ENCODE measurements at places on chromosomes 12 and 14.

DNA sequence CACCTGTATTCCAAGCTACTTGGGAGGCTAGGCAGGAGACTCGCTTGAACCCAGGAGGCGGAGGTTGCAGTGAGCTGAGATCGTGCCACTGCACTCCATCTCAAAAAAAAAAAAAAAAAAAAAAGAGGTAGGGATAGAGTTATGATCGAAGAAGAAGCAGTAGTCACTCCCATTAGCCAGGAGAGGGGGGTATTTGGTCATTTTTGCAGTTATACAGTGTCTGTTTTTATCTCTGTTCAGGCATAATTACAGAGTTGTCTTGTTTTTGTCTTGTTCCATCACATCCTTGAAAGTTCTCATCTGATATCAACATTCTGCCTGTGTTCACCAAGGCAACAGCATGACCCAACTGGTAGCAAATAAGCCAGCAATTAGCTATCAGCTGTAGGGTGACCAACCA is 98.5 kb upstream of the TMPO start:
- H3K4me3 ChIP-seq, result no peak overlapping the region
- H3K4me1 ChIP-seq, result peaks cover 1% of the 10 kb centered on the region
- H3K27me3 ChIP-seq, result no peaks in the 10 kb centered on the region
- H3K27ac ChIP-seq, result no peak overlapping the region

- no peaks in the 10 kb centered on the region for H3K36me3 ChIP-seq
- no peak for DNase-seq
- H3K4me3 ChIP-seq, result no peak overlapping the region
- H3K27ac ChIP-seq, result no peak overlapping the region
- H3K27me3 ChIP-seq, result no peaks in the 10 kb centered on the region
Observed at GRCh38 chr14:59424341-59425071, 40.7 kb downstream of the GPR135 start.

- no peaks in the 10 kb centered on the region for H3K27me3 ChIP-seq
- no peak for DNase-seq
- H3K36me3 ChIP-seq, result no peaks in the 10 kb centered on the region
- H3K4me1 ChIP-seq, result no peaks in the 10 kb centered on the region
- H3K4me3 ChIP-seq, result no peak overlapping the region
Observed at GRCh38 chr12:99455350-99456035, 192.1 kb upstream of the GARIN6 start.

DNA sequence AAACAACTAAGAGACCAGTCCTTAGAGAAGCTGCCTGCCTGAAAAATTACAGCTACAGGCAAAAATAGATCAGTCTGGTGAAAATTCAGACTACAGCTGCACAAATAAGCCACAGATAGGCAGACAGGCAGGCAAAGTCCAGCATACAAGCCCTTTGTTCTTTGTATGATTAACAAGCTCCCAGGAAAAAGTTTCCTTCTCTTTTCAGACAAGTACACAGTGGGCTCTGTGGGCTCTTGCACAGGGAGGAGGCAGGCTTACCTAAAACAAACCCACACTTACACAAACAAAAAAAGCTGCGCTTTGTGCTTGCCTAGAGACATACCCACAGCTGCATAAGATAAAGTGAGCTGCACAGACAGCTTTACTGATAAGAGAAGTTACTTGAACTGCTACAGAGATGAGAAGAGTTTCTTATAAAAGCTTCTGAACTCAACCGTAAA is 7.7 kb downstream of the OR6C68 start:
- no peaks in the 10 kb centered on the region for H3K36me3 ChIP-seq
- no peaks in the 10 kb centered on the region for H3K27me3 ChIP-seq
- DNase-seq, result no peak
- no peak overlapping the region for H3K27ac ChIP-seq
- no peaks in the 10 kb centered on the region for H3K4me1 ChIP-seq

- peaks cover 2% of the 10 kb centered on the region for H3K4me1 ChIP-seq
- no peak overlapping the region for H3K27ac ChIP-seq
- H3K27me3 ChIP-seq, result no peaks in the 10 kb centered on the region
- no peak overlapping the region for H3K4me3 ChIP-seq
- DNase-seq, result no peak
- no peaks in the 10 kb centered on the region for H3K36me3 ChIP-seq
Observed at GRCh38 chr14:86938320-86938719, 1054.7 kb downstream of the GALC start.

DNA sequence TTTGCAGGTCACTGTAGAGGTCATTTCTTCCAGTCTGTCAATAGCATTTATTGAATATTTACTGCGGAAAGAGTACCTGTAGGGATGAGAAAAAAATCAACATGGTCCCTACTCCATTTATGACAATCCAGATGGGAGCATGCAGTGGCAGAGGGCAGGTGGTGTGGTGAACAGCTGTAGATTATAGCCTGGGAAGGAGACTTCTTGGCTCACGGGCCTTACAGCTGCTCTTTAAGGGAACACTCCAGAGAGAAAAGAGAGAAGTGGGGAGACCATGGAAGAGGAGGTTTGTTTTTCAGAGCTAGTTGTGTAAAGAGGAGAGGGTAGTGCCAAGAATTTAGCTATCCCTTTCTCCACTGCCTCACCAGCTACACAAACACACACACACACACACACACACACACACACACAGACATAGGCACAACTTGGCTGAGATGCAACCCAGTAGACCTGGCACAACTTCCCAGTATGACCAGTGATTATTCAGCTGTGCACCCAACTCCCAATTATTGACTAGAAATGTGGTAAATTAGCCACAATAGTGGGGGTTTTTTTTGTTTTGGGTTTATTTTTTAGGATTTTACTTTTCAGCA is 41.0 kb downstream of the GPHB5 start:
- H3K4me1 ChIP-seq, result no peaks in the 10 kb centered on the region
- no peaks in the 10 kb centered on the region for H3K36me3 ChIP-seq
- no peaks in the 10 kb centered on the region for H3K27me3 ChIP-seq
- no peak overlapping the region for H3K4me3 ChIP-seq
- H3K27ac ChIP-seq, result no peak overlapping the region

DNA sequence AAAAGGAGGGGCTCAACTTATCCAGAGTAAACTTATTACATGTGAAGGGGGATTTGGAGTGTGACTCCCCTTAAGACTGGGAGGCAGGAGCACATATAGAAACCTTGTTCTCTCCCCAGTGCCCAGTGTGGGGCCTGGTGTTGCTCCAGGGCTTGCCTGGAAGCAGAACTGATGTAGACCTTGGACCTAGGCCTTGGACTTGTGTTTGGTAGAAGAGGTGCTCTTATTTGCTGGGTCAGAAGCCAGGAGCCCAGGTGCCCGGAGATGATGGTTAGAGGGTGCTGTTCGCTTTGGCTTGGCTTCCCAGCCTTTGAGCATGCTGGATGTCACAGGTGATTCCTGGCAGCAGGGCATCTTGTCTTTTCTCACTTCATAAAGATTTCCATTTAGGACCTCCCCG is 110.4 kb downstream of the SMOC1 start:
- H3K36me3 ChIP-seq, result no peaks in the 10 kb centered on the region
- no peak for DNase-seq
- no peak overlapping the region for H3K4me3 ChIP-seq
- no peaks in the 10 kb centered on the region for H3K27me3 ChIP-seq
- H3K27ac ChIP-seq, result no peak overlapping the region

DNA sequence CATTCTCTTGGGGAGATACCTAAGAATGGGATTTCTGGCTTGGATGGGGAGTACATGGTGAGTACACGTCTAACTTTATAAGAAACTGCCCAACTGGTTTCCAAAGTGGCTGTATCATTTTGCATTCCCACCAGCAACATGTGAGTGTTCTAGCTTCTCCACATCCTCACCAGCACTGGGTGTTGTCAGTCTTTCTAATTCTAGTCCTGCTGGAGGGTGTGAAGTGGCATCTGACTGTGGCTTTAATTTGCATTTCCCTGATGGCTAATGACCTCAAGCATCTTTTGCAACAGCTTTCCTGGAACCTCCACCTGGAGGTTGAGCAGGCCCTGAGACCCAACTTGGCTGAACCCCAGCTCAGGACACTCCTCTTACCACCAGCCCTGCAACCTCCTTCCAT is 17.8 kb downstream of the SELPLG start:
- H3K4me1 ChIP-seq, result peaks cover 2% of the 10 kb centered on the region
- H3K27ac ChIP-seq, result no peak overlapping the region
- no peaks in the 10 kb centered on the region for H3K36me3 ChIP-seq
- H3K27me3 ChIP-seq, result no peaks in the 10 kb centered on the region

DNA sequence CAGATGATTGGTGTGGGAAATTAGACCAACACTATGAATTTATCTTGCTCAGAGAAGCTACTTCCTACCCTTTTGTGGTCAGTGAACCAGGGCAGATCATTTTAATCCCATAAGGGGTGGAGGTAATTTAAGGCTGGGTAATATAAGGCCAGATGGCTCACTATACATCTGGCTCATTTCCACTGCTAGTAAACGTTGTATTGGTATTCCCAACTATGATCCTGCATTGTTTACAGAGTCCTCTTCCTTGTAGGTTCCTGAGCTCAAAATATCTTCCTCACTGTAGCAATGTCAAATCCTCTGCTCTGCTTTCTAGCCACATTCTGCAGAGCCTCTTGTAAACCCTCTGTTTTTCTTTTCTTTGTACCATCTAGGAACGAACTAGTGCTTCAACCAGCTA is 93.0 kb upstream of the MGAT4C start:
- H3K4me1 ChIP-seq, result no peaks in the 10 kb centered on the region
- H3K27me3 ChIP-seq, result no peaks in the 10 kb centered on the region
- H3K36me3 ChIP-seq, result no peaks in the 10 kb centered on the region
- H3K4me3 ChIP-seq, result no peak overlapping the region

DNA sequence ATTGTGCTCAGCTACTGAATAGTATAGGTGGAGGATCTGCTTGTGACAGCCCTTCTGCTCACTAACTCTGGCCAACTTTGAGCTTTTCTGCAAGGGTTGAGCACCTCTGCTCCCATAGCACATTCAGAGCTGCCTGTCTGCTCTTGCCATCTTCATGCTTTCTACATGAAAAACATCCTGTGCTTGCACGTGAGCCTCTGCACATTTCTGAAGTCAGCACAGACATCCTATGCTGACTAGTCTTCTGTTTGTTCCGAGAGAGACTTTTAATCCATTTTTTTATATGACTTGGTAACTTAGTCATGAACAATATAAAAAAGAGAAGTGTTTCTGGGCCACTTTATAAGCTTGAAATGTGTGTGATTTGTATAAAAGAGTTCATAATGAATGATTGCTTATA is 969.3 kb downstream of the TMTC2 start:
- no peaks in the 10 kb centered on the region for H3K27me3 ChIP-seq
- DNase-seq, result no peak
- no peak overlapping the region for H3K4me3 ChIP-seq
- no peaks in the 10 kb centered on the region for H3K36me3 ChIP-seq

- no peak for DNase-seq
- no peak overlapping the region for H3K27ac ChIP-seq
- peaks cover 2% of the 10 kb centered on the region for H3K4me1 ChIP-seq
- H3K36me3 ChIP-seq, result no peaks in the 10 kb centered on the region
- H3K4me3 ChIP-seq, result no peak overlapping the region
Observed at GRCh38 chr12:89247967-89248366, 104.3 kb downstream of the DUSP6 start.

DNA sequence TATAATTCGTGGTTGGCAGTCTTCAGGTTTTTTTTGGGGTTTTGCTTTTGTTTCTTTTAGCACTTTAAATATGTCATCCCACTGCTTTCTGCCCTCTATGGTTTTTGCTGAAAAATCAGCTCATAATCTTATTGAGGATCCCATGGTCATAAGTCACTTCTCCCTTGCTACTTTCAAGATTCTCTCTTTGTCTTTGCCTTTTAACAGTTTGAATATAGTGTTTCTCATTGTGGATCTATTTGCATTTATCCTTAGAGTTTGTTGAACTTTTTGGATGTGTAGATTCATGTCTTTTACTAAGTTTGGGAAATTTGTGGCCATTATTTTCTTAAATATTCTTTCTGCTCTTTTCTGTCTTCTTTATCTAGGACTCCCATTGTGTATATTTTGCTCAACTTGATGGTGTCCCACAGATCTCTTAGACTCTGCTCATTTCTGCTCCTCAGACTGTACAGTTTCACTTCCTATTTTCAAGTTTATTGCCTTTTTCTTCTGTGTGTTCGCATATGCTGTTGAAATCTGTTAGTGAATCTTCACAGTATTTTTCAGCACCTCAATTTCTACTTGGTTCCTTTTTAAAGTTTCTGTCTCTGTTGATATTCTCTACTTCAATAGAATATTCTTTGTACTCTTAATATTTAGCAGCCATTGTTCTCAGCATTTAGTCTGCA is 70.8 kb downstream of the WNK1 start:
- H3K4me1 ChIP-seq, result peaks cover 2% of the 10 kb centered on the region
- H3K27ac ChIP-seq, result no peak overlapping the region
- DNase-seq, result no peak
- no peak overlapping the region for H3K4me3 ChIP-seq
- no peaks in the 10 kb centered on the region for H3K27me3 ChIP-seq
- H3K36me3 ChIP-seq, result no peaks in the 10 kb centered on the region

GRCh38 chr12:12384571-12385340 is 27.9 kb downstream of the BORCS5 start:
- H3K4me1 ChIP-seq, result peaks cover 4% of the 10 kb centered on the region
- H3K4me3 ChIP-seq, result no peak overlapping the region
- H3K27me3 ChIP-seq, result no peaks in the 10 kb centered on the region
- H3K27ac ChIP-seq, result peak overlapping the region; percentile 93
- peak; percentile 43 for DNase-seq

DNA sequence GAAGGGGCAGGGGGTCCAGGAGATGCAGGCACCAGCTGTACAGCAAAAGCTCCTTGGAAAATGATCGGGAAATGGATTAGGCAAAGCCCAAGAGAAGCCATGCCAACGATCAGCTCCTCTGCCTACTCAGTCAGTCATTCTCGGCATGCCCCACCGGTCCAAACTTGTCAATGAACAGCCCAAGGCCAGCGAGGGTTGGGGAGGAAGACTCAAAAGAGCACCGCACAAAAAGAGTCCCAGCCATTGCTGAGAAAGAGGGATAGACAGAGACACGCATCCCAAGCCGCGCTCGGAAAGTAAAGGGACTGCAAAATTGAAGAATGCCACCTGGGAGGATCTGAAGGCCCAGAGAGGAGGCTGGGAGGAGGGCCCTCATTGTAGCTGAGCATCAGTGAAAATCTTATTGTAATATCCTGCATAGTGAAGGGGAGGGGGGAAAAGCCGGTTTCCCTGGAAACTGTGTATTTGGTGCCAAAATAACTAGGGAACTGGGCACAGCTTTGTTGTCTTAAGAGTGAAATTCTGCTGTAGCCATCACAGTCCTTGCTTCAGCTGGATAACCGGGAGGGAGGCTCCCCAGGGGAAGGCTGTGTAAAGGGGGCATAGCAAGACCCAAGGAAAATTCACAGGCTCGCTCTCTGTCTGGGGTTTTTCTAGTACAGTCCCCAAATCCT is 4.7 kb downstream of the KDM2B start:
- H3K4me1 ChIP-seq, result peaks cover 2% of the 10 kb centered on the region
- peak overlapping the region; percentile 93 for H3K27ac ChIP-seq
- DNase-seq, result no peak
- no peaks in the 10 kb centered on the region for H3K27me3 ChIP-seq

GRCh38 chr12:3446235-3446634 is 44.8 kb upstream of the PRMT8 start:
- H3K4me3 ChIP-seq, result no peak overlapping the region
- 0 out of 2 replicates have a peak, but pooled peaks cover 2% of the 10 kb centered on the region for H3K4me1 ChIP-seq
- H3K36me3 ChIP-seq, result no peaks in the 10 kb centered on the region
- no peaks in the 10 kb centered on the region for H3K27me3 ChIP-seq
- no peak overlapping the region for H3K27ac ChIP-seq
